ENCODE measurements at places on chromosomes 7 and 10.

DNA sequence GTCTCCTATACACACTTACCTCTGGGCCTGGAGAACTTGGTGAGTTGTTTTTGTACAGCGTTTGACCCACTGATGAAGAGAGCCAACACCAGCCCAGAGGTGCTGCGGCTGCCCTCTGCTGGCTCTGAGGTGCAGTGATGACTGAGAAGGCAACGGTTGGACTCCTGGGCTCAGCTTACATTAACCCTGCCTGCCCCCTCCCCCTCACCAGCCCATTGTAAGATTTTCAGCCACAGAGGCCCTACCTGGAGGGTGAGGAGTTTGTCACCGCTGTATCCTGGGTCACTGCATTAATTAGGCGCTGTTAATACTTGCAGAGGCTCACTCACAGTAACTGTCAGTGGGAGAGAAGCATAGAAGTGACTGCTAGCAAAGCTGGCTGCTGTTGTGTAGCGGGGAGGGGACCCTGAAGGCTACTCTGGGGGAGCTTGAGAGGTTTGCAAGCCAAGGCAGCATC, 19.0 kb upstream of the ANKRD2 start:
- DNase-seq = peak; percentile 57

GRCh38 chr10:69416695-69417094, at the start of gene TACR2:
TSS of gene TACR2 (minus strand) at chr10:69416918. CDS start at chr10:69416323, 595 bp downstream.
- no peak for DNase-seq

DNA sequence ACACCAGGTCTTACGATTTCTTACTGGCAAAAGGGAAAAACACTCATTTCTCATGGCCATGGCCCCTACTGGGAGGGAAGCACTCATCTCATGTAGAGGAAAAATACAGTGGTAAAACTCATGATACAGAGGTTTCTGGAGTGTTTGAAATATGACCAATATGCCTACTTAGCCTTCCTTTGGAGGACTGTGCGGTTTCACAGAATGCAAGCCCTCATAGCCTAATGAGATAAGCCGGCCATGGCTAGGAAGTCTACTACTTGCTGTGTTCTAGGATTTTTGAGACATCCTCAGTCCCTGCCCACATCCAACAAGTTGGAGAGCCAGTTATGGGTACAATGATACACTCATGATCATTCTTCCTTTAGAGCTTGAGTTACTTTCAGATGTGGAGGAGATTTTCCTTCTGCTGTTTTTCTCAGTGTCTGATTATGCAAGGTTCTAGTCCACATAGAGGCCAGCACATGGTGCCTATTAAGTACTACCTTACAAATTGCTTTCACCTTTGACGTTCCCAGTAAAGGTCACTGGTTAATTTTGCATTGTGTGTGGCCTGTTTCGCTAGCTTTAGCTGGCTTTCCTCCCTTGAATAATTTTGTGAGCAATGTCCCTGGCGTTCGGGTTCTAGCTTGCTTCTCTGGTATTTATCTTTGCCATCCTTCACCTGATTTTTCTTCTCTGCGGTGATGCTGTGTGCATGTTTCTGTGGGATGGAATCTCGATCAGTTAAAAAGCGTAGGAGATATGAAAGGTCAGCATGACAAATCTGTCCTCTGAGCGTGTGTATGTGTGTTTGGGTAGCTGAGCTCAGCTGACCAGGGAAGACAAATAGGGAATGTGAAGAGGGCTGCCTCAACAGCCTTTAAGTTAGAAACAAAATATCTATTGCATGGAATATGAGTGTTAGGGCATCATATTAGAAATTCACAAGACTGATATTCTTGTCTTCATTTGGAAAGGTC, 295.4 kb downstream of the LRMDA start:
- no peak for DNase-seq

- no peak for DNase-seq
Measured at GRCh38 chr7:30249316-30249715, 35.1 kb upstream of the ZNRF2 start.

GRCh38 chr7:45293295-45293942, 135.8 kb downstream of the RAMP3 start:
- no peak for DNase-seq

DNA sequence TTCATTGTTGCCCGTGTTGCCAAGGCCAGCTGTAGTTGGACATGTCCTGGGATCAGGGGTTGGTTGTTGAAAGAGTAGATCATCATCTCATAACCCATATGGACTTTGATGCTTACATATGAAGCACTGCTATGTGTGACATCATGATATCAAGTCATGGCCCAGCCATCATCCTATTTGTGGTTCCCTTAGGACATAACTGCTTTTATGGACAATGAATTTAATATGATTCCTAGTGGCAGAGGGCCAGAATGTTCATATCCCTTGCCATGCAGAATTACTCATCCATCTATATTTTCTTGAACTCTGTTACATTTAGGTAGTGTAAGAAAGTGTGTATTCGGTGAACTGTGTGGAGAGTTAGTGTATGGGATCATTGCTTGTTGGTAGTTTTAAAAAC, 343.9 kb upstream of the LRGUK start:
- DNase-seq = no peak

GRCh38 chr10:115129752-115130151, 36.6 kb downstream of the ATRNL1 start:
- peak; percentile 23 for DNase-seq

GRCh38 chr7:129828989-129829736, 123.6 kb downstream of the UBE2H start:
- DNase-seq = no peak

- no peak for DNase-seq
Measured at GRCh38 chr7:50775231-50775630, 7.5 kb downstream of the GRB10 start.

DNA sequence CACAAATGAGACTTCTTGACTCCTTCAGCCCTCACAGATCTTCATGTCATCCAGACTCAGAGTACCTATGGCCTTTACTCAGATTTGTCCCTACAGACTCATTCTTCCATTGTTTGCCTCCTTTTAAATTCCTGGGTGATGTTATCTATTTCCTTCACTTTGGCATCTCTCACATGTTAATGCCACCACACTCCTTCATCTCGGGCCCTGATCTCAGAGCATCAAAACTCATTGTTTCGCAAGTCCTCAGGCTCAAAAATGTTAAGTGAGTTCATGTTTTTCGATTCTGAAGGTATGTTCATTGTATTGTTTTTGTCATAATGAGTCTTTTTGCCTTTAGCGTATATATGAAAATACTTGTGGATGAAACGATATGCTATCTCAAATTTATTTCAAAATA, 62.3 kb upstream of the AHR start:
- no peak for DNase-seq

DNA sequence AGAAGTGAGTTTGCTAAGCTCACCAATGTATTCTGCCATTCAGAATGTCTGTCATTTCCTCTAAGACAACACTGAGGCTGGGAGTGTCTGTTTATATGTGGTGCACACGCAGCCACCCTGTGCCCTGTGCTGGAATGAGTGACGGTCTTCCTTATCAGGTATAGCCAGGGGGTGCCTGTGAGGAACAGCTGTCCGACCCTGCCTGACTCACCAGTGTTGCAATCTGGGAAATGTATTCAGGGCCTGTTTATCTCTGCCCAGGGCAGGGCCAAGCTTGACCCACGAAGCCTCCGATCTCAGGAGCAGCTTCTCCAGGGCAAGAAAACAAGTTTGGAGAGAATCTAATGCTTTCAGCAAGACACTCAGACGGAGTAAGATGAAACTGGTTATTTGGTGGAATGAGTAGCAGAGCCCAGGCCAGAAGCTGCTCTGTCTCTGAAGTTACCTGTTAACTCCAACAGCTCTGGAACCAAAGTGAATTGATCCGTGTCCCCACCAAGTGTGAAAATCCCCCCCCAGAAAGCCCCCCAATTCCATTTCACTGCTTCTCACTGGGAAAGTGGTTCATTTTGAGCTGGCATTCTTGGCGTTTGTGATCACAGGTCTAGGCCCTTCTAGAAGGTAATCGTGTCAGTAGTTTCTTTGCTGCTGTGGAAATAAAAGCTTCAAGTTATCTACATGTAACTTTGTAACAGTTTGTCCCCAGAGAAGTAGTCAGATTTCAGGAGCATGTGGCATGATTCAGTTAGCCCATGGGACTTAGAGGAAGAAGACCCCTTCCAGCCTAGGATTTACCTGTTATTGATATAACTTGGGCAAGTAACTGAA, 6.1 kb upstream of the UBE2H start:
- peak; percentile 16 for DNase-seq

DNA sequence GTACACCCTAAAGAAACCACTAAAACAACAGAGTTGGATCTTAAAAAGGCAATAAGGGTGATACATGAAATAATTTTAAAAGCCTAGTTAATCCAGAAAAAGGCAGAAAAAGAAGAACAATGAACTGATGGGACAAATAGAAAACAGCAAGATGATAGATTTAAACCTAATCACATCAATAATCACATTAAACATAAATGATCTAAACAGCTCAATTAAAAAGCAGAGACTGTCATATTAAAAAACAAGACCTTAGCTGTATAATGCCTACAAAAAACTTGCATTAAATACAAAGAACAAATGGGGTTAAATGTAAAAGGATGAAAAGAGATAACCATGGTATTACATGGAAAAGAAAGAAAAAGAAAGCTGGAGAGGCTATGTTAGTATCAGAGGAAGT, 96.2 kb downstream of the RTKN2 start:
- DNase-seq = no peak

Data from RPMI8226 (cell line).